ENCODE measurements at places on chromosomes 6 and 20.

DNA sequence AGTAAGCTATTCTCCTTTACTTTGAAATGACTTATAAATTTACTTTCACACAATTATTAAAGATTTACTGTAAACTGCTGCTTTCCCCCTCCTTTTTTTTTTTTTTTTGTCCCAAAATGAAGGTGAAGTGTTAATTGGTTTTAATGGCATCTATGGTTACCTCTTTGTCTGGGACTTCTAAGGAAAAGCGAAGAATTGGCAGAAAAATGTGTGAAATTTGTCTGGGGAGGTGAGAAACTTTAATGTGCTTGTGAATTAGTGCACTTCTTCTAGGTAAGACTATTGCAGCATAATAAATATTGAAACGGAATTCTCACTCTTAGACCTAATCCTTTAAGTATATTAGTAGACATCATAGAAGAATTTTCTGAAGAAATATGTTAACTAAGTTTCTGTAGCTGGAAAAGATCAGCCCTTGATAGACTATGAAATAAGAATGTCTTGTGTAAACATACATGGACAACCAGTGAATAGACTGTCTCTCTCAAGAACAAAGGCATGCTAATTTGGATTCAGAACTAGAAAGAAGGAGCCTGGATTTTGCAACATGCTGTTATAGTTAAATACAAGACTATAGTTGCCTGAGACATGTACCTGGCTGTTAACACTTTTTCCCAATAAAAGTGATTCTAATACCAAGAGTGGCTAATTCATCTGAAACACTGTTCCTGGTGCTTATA, 23.9 kb downstream of the FLRT3 start:
- no peak for DNase-seq

DNA sequence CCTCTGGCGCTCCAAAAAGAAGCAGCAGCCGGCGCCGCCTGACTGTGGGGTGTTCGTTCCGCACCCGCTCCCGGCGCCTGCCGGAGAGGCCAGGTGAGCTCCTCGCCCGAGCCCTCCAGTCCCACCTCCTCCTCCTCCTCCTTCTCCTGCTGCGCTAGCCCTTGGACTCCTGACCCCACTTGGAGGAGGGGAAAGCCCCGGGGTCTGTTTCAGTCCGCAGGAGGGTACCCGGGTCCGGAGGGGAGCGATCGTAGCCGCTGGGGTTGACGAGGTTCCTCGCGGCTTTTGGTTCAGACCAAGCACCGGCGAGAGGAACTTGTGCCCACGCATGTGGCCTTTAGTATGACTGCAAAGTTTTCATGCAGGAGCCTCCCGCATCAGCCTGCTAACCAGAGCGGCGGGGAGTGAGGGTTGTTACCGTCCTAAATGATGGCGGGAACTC, 493 bp downstream of the CRYBG1 start:
- DNase-seq, result peak; percentile 46

DNA sequence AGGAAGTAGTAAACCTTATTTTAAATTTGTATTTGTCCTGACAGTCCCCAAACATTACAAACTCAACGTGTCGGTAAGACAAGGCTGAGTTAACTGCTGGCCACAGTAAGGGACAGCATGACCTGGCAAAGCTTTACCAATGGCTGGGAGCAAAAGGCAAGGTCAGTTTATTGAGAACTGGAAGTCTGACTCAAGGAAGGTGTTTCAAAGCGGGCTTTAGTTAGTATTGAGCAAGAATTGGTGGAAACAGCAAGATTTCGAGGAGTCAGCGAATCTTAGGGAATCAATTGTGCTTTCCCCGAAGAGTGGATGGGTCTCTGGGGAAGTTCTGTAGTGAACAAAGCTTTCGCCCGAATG, 885 bp upstream of the GZF1 start:
- no peak for DNase-seq

DNA sequence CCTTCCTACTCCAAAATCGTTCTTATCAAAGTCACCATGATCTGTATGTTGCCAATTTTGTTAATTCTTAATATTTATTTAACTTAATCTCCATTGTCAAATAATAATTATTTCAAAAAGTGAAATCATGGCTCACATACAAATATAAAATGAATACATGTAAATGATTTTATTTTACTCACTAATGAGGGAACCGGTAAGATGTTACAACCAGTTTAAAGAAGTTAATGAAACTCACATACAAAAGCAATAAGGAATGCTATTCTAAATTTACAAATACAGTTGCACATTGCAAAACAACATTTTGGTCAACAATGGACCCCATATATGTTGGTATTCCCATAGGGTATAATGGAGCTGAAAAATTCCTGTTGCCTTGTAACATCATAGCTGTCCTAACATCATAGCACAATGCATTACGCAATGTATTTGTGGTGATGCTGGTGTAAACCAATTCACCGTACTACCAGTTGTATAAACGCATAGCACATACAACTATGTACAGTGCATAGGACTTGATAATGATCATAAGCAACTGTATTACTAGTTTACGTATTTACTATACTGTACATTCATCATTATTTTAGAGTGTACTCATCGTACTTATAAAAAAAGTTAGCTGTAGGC, 6.5 kb upstream of the SLC22A16 start:
- no peak for DNase-seq

- no peak for DNase-seq
Measured at GRCh38 chr6:85044361-85044760, 280.0 kb upstream of the TBX18 start.

DNA sequence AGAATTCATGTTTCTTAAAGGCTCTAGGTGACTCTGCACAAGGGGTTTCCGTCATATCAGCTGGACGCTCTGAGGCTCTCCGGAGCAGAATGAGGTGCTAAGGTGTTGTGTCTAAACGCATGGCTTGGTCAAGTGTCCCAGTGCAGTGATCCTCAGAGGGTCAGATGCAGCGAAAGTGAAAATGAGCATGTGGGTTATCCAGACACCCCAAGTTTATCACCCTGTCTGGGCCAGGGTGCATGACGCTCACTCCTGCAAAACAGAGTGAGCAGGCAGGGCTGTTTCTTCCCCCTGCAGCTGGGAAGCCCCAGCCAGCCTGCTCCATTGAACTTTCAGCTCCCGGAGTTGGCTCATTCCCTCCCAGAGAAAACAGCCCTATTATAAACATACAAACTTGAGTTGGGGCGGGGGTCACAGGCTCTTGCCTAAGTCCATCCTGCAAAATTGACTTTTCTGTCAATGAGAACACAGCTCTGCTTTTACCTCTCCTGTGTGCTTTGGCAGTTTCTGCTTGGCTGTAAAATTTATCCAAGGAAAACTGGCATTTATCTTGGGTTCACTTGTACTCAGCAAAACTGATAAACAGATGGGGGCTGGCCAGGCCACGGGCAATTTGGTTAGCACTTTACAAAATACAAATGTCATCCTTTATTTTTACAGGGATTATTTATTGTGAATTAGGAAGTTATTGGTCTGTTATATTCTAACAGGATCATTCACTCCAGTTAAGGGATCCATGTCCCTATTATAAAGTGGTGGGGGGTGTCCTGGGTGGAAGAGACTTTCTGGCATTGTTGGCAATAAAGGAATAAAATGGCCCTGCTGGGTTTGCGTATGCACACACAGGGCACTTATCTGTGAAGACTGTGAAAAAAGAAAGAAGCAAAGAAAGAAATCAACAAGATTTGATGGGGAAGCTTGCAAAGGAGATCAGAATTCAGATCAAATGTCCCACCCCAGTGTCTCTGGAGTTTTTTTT, 154.9 kb downstream of the FOXA2 start:
- no peak for DNase-seq

- no peak for DNase-seq
Measured at GRCh38 chr6:133892813-133893691, 4.1 kb downstream of the TCF21 start.

Measured in NCI-H1105 (cell line).